ENCODE measurements at places on chromosomes 7 and 10. TPM values are rescaled to one million over a fixed set of nuclear protein-coding genes. Genes with fewer than 3 reads are reported as not detected.

GRCh38 chr7:18283045-18283444 lies 212.5 kb upstream of the HDAC9 start:
- ATAC-seq, result no peak

DNA sequence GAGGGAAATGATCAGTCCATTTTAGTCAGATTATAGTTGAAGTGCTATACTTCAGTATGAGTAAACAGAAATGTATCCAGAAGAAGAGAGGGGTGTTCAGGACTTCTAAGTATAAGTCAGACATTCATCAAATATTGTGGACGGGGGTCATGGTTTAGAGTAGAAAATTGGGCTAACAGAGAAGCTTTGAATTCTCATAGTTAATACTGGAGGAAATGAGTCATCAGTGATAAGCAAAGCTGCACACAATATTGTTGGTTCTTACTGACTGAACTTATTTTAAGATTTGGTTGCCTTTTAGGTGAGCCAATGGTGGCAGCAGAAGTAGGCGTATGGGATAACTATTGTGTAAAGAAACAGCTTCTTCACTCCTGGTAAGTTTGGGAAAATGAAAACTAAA lies 1.7 kb upstream of the SUMF2 start:
- ATAC-seq, result no peak

GRCh38 chr7:116736927-116737715 lies 65.1 kb downstream of the MET start:
- ATAC-seq, result no peak

- no peak for ATAC-seq
These were observed 53.4 kb upstream of the CAMK2B start for GRCh38 chr7:44378744-44379143.

- no peak for ATAC-seq
These were observed 22.1 kb downstream of the ATP6V1F start for GRCh38 chr7:128884561-128885369.

- ATAC-seq, result no peak
These were observed 72.4 kb upstream of the PDE1C start for GRCh38 chr7:32142649-32143048.

DNA sequence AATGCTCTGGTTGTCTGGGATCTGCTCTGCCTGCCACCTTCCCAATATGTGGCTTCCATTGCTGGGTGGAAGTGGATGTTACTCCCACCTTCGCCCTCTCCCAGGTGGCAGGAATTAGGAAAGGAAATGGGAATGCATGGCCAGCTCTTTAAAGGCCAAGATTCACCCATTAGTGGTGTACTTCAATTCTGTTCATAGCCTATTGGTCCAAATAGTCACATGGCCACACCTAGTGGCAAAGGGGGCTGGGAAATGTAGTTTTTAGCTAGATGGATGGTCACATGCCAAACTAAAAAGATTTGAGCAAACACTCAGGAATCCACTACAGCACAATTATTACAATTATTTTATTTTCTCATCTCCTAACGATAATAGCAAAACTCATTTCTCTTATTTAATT lies 135.1 kb downstream of the NPY start:
- no peak for ATAC-seq

DNA sequence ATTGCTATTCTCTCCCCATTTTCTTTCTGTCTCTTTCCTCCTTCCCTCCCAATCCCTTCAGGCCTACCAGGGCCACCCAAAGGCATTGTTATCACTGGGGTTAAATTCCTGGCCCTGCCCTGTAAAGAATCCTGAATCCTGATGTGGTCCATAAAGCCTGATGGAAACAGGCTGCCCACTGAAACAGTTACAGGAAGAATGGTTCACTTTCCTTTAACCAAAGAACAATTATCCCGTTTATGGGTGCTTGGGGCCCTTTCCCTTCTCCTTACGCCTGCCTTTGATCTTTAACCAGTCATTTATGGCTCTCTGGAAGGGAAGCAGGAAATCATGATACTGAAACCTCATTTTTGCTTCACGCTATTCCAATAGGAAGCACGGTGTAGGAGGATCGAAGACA lies 273.1 kb upstream of the NEBL start:
- ATAC-seq, result no peak

- ATAC-seq, result no peak
These were observed 5.7 kb upstream of the PLAC9 start for GRCh38 chr10:80126876-80127275.

- ATAC-seq, result no peak
These were observed 105.1 kb downstream of the GATA3 start for GRCh38 chr10:8159341-8160165.

GRCh38 chr10:11403116-11403515 lies 208.3 kb downstream of the USP6NL start:
- ATAC-seq, result no peak

DNA sequence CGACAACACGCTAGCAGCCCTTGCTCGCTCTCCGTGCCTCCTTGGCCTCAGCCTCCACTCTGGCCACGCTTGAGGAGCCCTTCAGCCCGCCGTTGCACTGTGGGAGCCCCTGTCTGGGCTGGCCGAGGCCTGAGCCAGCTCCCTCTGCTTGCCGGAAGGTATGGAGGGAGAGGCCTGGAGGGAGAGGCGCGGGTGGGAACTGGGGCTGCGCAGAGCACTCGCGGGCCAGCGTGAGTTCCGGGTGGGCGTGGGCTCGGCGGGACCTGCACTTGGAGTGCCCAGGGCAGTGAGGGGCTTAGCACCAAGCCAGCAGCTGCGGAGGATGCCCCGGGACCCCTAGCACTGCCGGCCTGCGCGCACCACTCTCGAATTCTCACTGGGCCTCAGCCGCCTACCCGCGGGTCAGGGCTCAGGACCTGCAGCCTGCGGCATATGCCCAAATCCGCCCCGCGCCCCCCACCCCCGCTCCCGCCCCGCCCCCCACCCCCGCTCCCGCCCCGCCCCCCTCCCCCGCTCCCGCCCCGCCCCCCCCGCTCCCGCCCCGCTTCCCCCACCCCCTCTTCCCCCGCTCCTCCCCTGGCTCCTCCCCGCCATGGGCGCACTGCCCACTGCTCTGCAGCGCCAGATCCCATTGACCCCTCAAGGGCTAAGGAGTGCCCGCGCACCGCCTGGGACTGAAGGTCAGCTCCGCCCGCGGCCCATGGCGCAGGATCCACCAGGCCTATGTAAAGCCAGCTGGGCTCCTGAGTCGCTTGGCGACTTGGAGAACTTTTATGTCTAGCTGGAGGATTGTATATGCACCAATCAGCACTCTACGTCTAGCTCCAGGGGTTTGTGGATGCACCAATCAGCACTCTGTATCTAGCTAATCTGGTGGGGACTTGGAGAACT lies 15.9 kb upstream of the ACBD5 start:
- ATAC-seq, result no peak

C1GALT1 gene
- total RNA-seq, result 13.3 TPM

NAMPT gene
- 139 TPM for total RNA-seq

NUTM2B gene
- total RNA-seq, result 1.2 TPM

AKR1B15 gene
- total RNA-seq, result not detected
